ENCODE measurements at places on chromosomes 5 and 9. TPM values are rescaled to one million over a fixed set of nuclear protein-coding genes. Genes with fewer than 3 reads are reported as not detected.

- H3K4me3 ChIP-seq, result no peak overlapping the region
- H3K4me1 ChIP-seq, result no peaks in the 10 kb centered on the region
- H3K27me3 ChIP-seq, result no peaks in the 10 kb centered on the region
- DNase-seq, result no peak
- H3K36me3 ChIP-seq, result no peaks in the 10 kb centered on the region
These were observed 15.9 kb upstream of the FANCC start for GRCh38 chr9:95333426-95333825.

DNA sequence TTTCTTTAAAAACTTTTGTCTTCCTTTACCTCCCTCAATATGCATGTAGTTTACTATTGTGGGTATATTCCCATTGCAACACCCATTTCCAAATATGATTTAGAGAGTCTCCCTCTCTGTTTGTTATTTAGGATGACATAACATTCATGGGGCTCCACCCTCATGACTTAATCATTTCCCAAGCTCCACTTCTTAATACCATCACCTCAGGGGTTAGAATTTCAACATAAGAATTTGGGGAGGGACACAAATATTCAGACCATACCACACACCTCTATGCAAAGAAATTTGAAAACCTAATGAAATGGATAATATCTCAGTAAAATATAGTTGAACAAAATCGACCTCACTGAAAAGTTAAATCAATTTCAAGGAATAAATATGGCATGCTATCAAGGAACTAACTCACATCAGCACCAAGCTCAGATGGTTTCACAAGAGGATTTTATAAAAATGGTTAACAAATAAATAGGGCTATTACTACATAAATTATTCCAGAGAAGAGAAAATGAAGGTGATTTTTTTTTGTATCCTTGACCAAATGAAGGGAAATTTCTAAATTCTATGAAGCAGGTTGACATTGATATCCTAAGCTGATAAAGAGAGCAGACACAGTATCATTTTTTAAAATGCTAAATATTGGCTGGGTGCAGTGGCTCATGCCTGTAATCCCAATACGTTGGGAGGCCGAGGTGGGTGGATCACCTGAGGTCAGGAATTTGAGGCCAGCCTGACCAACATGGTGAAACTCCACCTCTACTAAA, 20.2 kb upstream of the UBTD2 start:
- H3K4me1 ChIP-seq, result no peaks in the 10 kb centered on the region
- no peaks in the 10 kb centered on the region for H3K27me3 ChIP-seq
- H3K4me3 ChIP-seq, result no peak overlapping the region
- H3K36me3 ChIP-seq, result no peaks in the 10 kb centered on the region

DNA sequence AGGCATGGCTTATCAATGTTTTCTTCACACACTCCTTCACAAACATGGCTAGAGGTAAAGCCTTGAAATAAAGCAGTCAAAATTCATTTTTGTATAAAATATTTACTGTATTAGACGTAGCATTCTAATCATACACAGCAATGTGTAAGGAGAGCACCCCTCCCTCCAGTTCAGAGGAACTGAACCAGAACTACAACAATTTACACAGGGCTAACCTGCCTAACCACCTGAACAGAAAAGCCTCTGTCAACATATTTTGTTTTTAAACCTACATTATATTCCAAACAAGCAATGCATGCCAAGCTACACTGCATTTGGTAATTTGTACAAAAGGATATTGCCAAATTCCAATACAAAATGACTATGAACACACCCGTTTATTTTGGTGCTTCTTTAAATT, 41.6 kb downstream of the MLLT3 start:
- H3K4me1 ChIP-seq, result no peaks in the 10 kb centered on the region
- no peaks in the 10 kb centered on the region for H3K36me3 ChIP-seq
- H3K4me3 ChIP-seq, result no peak overlapping the region
- DNase-seq, result no peak
- H3K27ac ChIP-seq, result no peak overlapping the region
- no peaks in the 10 kb centered on the region for H3K27me3 ChIP-seq

GRCh38 chr9:137272241-137273094, 5.1 kb upstream of the TOR4A start:
- peaks cover 14% of the 10 kb centered on the region for H3K4me1 ChIP-seq
- H3K27ac ChIP-seq, result no peak overlapping the region
- no peak overlapping the region for H3K4me3 ChIP-seq
- H3K27me3 ChIP-seq, result no peaks in the 10 kb centered on the region
- H3K36me3 ChIP-seq, result no peaks in the 10 kb centered on the region
- no peak for DNase-seq

- H3K27ac ChIP-seq, result peak overlapping the region; percentile 23
- no peak for DNase-seq
- no peak overlapping the region for H3K4me3 ChIP-seq
- H3K27me3 ChIP-seq, result no peaks in the 10 kb centered on the region
- peaks cover 13% of the 10 kb centered on the region for H3K36me3 ChIP-seq
These were observed 13.7 kb downstream of the YIPF5 start for GRCh38 chr5:144156767-144157171.

- peaks cover 31% of the 10 kb centered on the region for H3K27me3 ChIP-seq
- peak; percentile 80 for DNase-seq
- no peaks in the 10 kb centered on the region for H3K36me3 ChIP-seq
These were observed 99.0 kb downstream of the GTF3C4 start for GRCh38 chr9:132768932-132769905.

GRCh38 chr5:119220576-119221197, 135.1 kb upstream of the TNFAIP8 start:
- no peak for DNase-seq
- peaks cover 8% of the 10 kb centered on the region for H3K36me3 ChIP-seq
- no peak overlapping the region for H3K4me3 ChIP-seq
- H3K27me3 ChIP-seq, result no peaks in the 10 kb centered on the region
- no peaks in the 10 kb centered on the region for H3K4me1 ChIP-seq

DNA sequence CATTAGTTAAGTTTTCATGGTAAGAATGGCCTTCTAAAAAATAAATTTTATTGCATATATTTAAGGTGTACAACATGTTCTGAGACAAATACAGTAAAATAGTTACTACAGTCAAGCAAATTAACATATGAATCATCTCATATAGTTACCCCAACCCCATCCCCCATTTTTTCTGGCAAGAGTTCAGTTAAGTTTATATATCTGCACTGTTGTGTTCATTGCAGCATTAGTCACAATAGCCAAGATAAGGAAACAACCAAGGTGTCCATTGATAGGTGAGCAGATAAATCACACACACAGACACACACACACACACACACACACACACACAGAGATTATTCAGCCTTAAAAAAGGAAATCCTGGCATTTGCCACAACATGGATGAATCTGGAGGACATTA, 37.2 kb upstream of the OTULIN start:
- H3K4me3 ChIP-seq, result no peak overlapping the region
- DNase-seq, result no peak
- no peaks in the 10 kb centered on the region for H3K36me3 ChIP-seq
- no peaks in the 10 kb centered on the region for H3K27me3 ChIP-seq

GRCh38 chr5:176528761-176529115, 8.5 kb downstream of the RNF44 start:
- no peaks in the 10 kb centered on the region for H3K27me3 ChIP-seq
- H3K27ac ChIP-seq, result no peak overlapping the region

GRCh38 chr9:68780380-68780712, 75.3 kb downstream of the PIP5K1B start:
- no peak for DNase-seq
- peaks cover 4% of the 10 kb centered on the region for H3K27me3 ChIP-seq
- peaks cover 26% of the 10 kb centered on the region for H3K4me1 ChIP-seq

DNA sequence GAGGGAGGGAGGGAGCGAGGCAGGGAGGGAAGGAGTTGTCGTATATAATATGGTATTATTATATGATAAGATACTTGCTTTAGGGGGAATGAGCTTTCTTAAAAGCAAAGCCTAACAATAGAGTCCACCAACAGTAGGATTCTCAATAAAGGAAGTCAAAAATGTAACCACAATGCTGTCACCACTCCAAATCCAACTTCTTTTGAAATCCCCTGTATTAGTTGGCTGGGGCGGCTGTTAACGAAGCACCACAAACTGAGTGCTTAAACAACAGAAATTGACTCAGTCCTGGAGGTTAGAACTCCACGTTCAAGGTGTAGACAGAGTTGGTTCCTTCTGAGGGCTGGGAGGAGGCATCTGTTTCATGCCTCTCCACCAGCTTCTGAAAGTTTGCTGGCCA, 23.1 kb downstream of the GAS1 start:
- no peak overlapping the region for H3K27ac ChIP-seq
- no peak for DNase-seq
- peaks cover 35% of the 10 kb centered on the region for H3K4me1 ChIP-seq
- no peaks in the 10 kb centered on the region for H3K36me3 ChIP-seq

- H3K4me3 ChIP-seq, result no peak overlapping the region
- no peaks in the 10 kb centered on the region for H3K4me1 ChIP-seq
- no peaks in the 10 kb centered on the region for H3K36me3 ChIP-seq
- no peak overlapping the region for H3K27ac ChIP-seq
These were observed 53.0 kb upstream of the KLF4 start for GRCh38 chr9:107542411-107543157.

- DNase-seq, result no peak
- peaks cover 19% of the 10 kb centered on the region for H3K4me1 ChIP-seq
- no peaks in the 10 kb centered on the region for H3K36me3 ChIP-seq
- H3K27ac ChIP-seq, result no peak overlapping the region
- no peaks in the 10 kb centered on the region for H3K27me3 ChIP-seq
- H3K4me3 ChIP-seq, result no peak overlapping the region
These were observed 886.9 kb upstream of the DMAC1 start for GRCh38 chr9:8686516-8686915.

DNA sequence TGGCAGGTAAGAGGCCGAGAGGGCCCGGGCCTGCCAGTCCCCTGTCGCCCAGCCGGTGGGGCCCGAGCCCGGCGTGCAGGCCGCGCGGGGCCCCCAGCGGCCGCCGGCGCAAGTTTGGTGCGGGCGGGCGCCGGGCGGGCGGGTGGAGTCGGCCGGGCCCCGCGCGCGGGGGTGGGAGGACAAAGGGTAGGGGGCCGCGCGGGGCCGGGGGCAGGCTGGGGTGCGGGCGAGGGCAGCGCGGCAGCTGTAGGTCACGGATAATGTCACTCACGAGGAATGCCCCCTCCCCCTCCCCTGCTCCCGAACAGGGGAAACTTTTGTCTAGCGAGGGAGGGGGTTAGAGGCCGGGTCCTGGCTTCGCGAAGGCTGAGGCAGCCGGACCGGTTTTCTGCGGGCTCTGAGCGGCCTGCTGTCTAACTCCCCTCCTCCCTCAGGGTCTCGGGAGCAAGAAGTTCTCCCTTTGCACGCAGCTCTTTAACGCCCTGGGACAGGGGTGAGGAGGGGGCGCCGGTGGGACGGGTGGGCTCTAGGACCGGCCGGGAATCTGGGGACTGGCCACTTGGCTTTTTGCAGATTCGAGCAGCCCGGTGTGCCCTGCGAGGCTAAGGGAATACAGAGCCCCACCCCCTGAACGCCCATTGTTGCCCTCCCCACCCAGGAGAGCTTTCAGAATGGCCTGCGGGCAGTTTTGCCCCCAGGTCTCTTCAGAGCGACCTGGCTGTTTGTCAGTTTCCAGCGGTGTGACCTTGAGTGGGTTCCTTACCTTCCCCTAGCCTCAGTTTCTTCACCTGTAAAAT, 21.3 kb upstream of the NDST1 start:
- no peaks in the 10 kb centered on the region for H3K27me3 ChIP-seq
- H3K27ac ChIP-seq, result peak overlapping the region; percentile 90
- peak overlapping the region; percentile 99 for H3K4me3 ChIP-seq
- DNase-seq, result peak; percentile 90
- H3K36me3 ChIP-seq, result no peaks in the 10 kb centered on the region

- DNase-seq, result no peak
- peaks cover 42% of the 10 kb centered on the region for H3K4me1 ChIP-seq
- H3K27me3 ChIP-seq, result no peaks in the 10 kb centered on the region
- peaks cover 69% of the 10 kb centered on the region for H3K36me3 ChIP-seq
- no peak overlapping the region for H3K27ac ChIP-seq
These were observed 3.2 kb downstream of the HNRNPH1 start for GRCh38 chr5:179620293-179620692.

DNA sequence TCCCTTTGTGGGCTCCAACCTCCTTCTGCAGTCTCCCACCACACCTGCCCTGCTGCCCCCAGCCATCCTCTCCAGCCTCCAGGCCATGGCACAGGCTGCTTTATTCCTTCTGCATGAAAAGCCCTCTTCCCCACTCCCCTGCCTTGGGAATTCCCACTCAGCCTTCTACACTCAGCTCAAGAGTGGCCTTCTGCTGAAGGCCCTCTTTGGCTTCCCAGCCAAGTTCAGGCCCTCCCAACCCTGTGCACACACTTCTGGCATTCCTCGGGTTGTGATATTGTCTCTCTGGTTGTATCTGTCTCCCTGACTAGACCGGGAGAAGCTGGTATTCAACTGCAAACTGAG, 5.7 kb downstream of the SHB start:
- no peak overlapping the region for H3K4me3 ChIP-seq
- no peak overlapping the region for H3K27ac ChIP-seq
- H3K4me1 ChIP-seq, result peaks cover 38% of the 10 kb centered on the region
- no peak for DNase-seq
- H3K36me3 ChIP-seq, result no peaks in the 10 kb centered on the region

DNA sequence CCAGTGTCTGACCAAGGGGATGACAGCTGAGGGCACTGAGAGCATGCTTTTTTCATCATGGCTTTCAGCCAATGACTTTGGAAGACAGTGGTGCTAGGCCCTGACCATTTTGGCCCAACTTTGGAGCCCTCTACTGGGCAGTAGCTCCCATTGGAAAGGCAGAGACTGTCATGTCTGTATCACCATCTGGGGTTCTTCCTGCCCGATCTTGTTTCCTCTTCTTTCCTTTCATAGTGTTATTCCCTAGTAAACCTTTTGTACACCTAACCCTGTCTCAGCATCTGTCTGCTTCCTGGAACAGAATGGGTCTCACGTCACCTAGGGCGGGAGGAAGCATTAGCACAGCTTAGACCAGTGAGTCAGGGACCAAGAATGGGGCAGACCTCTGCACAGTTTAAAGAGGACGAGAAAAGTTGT, 97.4 kb upstream of the MAST4 start:
- peak; percentile 7 for DNase-seq
- no peak overlapping the region for H3K27ac ChIP-seq
- no peaks in the 10 kb centered on the region for H3K4me1 ChIP-seq
- H3K27me3 ChIP-seq, result no peaks in the 10 kb centered on the region

DNA sequence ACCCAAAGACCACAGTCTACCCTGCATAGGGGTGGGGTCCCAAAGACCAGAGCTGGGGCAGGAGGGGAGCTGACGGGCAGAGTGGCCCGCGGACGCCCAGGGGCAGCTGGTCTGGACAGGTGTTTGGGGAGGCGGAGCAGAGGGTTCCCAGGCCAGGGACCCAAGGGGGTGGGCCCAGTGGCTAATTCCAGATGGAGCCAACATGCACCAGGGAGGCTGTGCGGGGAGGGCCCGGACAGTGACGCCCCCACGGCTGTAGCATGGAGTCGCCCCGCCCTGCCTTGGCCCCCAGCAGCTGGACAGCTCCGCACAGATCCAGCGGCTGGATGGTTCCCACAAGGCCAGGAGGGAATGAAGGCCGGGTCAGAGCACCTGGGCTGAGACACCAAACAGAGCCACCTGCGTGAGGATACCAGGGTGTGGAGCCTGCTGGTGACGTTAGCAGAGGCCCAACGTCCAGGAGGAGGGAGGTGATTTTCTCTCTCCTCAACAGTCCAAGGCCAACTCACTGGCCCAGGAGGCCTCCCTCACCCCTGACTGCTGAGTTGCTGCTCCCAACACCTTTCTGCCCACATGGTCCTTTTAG, 55.3 kb upstream of the EGFL7 start:
- peaks cover 26% of the 10 kb centered on the region for H3K4me1 ChIP-seq
- DNase-seq, result no peak
- H3K36me3 ChIP-seq, result no peaks in the 10 kb centered on the region
- no peaks in the 10 kb centered on the region for H3K27me3 ChIP-seq
- no peak overlapping the region for H3K27ac ChIP-seq

The RGS3 gene
- total RNA-seq, result 30.3 TPM

The TMEFF1 gene
- total RNA-seq, result 103 TPM

The PDGFRB gene
- 8.9 TPM for total RNA-seq

The CDHR2 gene
- total RNA-seq, result not detected

The LCN12 gene
- 0.19 TPM for total RNA-seq

The LECT2 gene
- not detected for total RNA-seq

The DUSP1 gene
- 12.8 TPM for total RNA-seq
